Activated T-cell treated with anti-CD3 and anti-CD28 coated beads, Interleukin-2, amount 50 U/mL, for 48 hours (primary cell): ENCODE measurements at places on chromosomes 7 and 10.
A peak's percentile ranks its signal among the peaks of the same experiment; 100 is the strongest.

- DNase-seq: no peak
Observed at GRCh38 chr7:130929896-130930659, 196.1 kb upstream of the KLF14 start.

DNA sequence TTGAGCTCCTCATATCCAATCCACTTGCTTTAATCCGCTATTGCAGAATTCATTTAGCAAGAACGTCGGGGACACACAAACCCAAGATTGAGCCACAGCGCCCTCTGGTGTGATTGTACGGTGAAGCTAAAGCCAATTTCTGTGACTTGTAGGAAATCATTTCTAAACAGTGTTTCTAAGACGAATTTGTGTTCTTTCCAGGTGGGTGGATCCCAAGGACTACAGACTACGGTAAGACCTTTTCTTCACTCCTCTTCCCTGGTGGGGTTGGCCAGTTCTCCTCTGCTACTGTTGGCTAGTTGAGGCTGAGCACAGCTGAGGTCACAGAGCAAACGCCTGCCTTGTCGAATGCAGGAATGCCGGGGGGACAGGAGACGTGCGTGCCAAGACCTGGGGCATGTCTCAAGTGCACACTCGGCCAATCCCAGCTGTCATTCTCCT is 5.2 kb downstream of the DMBT1 start:
- peak; percentile 86 for DNase-seq

- peak; percentile 38 for DNase-seq
Observed at GRCh38 chr7:151244841-151245346, 3.6 kb downstream of the SMARCD3 start.

GRCh38 chr10:107481224-107481623 is 316.7 kb upstream of the SORCS1 start:
- DNase-seq: no peak

DNA sequence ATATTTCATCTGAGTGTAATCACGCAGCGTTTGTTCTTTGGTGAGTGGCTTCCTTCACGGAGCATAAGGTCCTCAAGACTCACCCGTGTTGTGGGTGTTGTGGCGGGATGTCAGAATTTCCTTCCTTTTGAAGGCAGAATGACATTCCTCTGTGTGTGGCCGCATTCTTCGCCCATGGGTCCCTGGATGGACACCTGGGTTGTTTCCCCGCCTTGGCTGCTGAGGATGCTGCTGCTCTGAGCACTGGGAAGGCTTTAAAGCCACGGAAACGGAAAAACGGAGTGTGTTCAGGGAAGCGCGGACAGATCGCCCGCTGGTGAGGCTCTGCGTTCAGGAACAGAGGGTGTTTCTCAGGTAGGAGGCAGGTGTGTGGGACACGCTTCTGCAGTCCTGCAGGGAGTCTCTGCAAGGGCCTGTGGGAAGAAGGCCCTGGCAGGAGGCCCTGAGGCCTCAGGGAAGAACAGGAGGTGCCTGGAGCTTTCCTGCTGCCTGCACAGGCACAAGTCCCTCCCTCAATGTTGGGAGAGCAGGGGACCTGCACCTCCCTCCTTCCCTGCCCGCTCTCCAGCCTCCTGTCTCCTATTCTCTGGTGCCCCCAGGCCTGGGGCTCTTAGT is 35.7 kb upstream of the SHH start:
- DNase-seq: no peak

DNA sequence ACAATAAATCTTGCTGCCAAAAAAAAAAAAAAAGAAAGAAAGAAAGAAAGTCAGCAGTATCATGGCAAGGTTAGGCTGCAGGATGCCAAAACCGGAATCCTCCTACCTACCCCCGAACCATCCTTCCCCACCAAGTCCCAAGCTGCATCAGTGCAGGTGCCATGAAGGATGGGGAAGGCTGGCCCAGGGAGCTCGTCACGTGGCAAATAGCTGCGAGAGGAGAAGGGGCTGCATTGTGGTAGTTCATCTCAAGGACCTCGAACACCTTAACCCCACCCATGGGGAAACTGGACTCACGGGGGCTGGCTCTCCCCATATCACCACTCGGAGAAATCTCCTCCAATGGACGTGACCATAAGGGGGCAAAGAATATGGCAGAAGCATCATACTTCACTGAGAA is 86.2 kb downstream of the TACC2 start:
- no peak for DNase-seq

- no peak for DNase-seq
Observed at GRCh38 chr7:132072165-132072564, 504.1 kb downstream of the PLXNA4 start.

- no peak for DNase-seq
Observed at GRCh38 chr7:71320916-71321315, 189.0 kb downstream of the GALNT17 start.

GRCh38 chr10:59801171-59801570 is 47.9 kb upstream of the MRLN start:
- no peak for DNase-seq

DNA sequence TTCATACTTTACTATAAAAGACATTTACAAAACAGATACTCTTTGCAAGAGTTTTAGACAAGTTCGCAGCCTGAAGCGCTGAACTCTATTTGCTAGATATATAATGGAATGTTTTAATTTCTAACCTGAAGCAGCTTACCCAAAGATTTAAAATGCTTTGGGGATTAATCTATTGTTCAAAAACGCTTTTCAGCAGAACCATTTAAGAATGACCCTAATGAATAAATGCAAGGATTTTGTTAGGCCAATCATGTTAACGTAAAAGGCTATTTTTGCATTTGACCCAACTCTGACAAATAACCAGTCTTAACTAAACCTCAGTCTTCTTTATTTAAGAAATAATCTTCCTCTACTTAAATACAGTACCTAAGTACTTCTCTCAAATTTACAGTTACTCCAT is 406.7 kb upstream of the POT1 start:
- DNase-seq: no peak

DNA sequence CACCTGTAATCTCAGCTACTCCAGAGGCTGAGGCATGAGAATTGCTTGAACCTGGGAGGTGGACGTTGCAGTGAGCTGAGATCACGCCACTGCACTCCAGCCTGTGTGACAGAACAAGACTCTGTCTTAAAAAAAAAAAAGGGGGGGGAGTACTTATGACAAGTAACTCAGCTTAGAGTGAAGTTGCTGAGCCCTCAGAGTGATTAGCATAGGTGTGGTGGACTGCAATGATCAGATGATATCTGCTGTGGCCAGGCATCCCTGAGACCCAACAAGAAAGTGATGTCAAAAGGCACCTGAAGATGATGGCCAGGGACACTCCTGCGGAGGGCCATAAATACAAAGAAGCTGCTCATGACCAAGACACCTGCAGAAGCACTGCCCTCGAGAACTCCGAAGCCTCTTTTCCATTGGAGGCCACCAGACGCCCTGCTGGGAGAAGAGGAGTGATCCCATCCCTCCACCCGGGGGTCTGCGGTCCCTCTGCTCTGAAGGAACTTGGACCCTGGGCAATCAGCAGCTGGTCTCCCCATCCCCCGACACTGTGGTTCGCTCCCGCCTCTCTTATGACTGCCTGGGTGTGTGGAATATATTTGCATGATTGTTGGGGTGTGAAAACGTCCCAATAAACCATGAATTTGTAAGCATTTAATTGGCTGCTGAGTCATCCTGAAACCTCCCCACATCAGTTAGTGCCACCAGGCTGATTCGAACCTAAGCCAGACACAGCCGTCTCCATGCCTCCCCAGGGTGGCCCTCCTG is 46.0 kb downstream of the RASGEF1A start:
- no peak for DNase-seq

DNA sequence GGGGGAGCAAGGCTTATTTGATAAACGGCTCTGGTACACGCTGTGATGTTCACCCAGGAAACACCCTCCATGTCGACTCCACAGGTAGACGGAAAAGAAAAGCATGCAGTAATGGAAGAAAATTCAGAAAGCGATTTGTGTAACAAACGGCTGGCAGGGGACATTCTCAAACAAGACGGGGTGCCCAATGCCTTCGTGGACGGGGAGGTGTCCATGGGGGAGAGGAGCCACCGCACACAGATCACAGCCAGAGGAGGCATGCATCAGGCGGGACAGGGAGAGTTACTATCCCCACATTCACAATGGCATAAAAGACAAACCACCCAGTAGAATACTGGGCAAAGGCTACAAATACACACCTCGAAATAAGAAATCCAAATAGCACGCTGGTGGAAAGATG is 20.1 kb downstream of the CNPY1 start:
- DNase-seq: no peak

DNA sequence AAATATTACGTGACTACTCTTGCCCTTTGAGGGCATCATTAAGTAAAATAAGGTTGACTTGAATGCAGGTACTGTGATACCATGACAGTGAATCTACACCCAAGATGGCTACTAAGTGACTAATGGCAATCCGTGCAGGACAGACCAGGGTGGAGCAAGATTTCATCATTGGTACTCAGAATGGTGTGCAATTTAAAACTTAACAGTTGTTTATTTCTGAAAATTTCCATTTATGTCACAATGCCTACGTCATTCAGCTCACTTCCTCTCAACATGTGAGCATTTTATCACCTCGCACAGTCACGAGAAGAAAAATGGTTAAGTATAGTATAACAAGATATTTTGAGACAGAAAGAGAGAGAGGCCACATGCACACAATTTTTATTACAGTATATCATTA is 50.3 kb upstream of the MET start:
- no peak for DNase-seq

GRCh38 chr7:149081914-149082313 is 8.6 kb downstream of the ZNF786 start:
- DNase-seq: no peak

DNA sequence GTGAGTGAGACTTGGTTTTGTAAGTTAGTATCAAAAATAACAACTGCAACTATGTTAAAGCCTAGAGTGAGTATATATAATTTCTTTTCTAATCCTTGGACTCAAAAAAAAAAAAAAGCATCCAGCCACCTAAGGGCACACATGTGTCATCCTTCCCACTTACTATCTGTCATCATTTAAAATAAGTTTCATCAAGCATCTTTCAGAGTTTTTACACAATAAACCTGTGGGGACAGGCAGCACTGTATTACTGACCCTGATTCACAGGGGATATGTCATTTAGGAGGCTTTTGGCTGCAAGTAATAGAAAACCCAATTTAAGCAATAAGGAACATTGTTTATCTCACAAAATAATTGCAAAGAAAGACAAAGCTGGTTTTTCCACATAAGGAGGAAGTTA is 32.3 kb upstream of the OSBPL3 start:
- DNase-seq: no peak

DNA sequence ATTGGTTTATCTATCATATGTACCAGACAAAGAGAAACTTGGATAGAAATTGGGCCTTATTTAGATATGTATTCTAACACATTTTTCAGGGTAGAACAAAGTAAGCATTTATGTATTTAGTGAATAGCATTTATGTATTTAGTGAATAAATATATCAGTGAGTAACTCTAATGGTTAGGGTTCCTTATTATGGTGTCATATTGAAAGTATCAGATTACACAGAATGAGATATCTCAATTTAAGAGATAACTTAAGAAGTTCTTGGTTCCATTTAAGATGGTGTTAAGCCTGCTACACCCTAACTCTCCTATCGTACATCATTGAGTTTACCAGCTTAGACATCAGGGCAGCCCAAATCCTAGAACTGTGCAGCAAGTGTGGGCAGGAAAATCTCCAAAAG is 35.9 kb upstream of the DMTF1 start:
- DNase-seq: no peak

GRCh38 chr7:113774182-113774807 is 144.5 kb downstream of the PPP1R3A start:
- DNase-seq: no peak

DNA sequence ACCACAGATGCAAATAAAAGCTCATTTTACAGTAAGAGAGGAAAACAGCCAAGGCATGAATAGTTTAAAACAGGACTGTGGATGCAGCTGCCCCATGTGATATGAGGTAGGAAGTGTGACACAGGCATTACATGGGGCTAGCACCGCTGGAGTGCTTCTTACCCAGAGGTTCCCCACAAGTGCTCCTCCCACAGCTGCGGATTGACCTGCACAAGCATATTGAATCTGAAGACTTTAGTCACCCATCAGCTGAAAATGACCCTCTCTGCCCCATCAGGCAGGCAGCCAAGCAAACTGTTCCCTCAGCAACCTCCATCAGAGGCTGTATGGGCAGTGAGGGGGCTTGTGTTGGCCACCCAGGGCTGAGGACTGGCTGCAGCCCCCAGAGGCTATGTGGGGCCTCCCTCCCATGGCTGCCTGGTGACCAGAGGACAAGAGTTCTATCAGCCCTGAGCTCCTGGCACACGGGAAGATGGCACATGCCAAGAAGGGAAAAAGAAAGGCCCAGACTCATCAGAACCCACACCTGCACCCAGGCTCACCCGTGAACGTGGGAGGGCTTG is 98.7 kb downstream of the TCERG1L start:
- DNase-seq: no peak

DNA sequence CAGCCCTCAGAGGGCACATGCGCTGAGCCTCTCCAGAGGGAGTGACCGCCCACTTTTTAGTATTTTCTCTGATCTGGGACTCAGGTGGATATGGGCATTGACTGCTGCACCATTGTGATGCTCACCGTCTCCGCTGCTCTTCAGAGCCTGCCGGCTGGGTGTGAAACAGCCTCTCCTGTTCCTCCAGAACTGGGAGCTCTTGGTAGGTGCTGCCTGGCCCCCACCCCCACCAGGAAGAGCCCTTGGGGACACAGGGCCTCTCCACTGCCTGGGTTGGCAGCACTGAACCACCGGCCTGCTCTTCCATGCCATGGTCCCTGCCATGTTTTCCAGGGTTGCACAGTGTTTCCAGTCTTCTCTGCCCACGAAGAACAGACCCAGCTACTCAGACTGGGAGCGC is 36.3 kb downstream of the ARHGAP22 start:
- DNase-seq: no peak

GRCh38 chr7:39624935-39625694 is 1.7 kb downstream of the RALA start:
- DNase-seq: no peak

GRCh38 chr7:46444256-46444655 is 523.2 kb upstream of the IGFBP3 start:
- no peak for DNase-seq

DNA sequence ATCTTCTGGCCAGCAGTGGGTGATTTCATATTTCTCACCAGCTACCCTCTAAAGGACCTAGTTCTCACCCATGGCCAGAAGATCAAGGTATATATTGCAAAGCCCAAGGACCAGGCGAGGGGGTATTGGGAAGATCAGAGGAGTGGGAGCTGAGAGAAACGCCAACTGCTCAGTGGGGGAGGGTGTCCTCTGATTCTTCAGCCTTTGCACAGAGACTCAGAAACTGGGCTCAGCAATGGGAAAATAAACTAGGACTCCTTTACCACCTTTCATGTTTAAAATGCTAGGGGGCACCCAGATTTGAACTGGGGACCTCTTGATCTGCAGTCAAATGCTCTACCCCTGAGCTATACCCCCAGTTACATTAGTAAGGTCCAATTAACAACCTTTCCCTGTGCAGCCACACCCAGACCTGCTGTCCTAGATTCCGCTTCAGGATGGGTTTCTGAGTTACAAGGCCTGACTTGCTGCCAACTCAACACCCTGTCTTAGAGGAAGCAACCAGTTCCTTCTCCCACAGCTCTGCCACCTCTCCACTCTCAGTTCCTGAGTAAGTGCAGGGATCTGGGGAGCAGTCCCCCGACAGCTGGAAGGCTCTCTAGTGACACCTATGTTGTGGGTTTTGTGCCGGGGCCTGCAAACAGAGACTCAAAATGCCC is 93.5 kb downstream of the ZNF783 start:
- DNase-seq: no peak

GRCh38 chr7:83313931-83314330 is 151.2 kb upstream of the PCLO start:
- no peak for DNase-seq
